ENCODE measurements at places on chromosomes 5 and 9.

GRCh38 chr5:123882319-123882964, 370.5 kb downstream of the CSNK1G3 start:
- no peak for DNase-seq

GRCh38 chr5:4520559-4520958, 619.6 kb upstream of the ADAMTS16 start:
- no peak for DNase-seq

GRCh38 chr9:20419533-20419932, 202.8 kb downstream of the MLLT3 start:
- DNase-seq = no peak

DNA sequence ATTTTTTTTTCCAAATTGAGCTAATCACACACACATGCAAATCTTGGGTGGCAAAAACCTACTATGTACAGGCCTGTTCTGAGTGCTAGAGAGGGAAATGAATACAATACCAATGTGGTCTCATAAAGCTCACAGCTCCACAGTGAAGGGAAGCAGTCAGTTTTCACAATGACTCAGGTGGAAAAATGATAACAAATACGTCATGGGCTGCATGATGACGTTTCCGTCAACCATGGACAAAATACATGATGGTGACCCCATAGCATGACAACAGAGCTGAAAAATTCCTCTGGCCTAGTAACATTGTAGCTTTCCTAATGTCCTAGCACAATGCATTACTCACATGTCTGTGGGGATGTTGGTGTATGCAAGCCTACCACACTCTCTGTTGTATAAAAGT, 252.5 kb downstream of the TRIM32 start:
- peak; percentile 6 for DNase-seq

- DNase-seq = no peak
These were observed 104.0 kb upstream of the SARDH start for GRCh38 chr9:133842174-133842573.

GRCh38 chr5:73591698-73592501, 26.4 kb downstream of the UTP15 start:
- DNase-seq = peak; percentile 47

DNA sequence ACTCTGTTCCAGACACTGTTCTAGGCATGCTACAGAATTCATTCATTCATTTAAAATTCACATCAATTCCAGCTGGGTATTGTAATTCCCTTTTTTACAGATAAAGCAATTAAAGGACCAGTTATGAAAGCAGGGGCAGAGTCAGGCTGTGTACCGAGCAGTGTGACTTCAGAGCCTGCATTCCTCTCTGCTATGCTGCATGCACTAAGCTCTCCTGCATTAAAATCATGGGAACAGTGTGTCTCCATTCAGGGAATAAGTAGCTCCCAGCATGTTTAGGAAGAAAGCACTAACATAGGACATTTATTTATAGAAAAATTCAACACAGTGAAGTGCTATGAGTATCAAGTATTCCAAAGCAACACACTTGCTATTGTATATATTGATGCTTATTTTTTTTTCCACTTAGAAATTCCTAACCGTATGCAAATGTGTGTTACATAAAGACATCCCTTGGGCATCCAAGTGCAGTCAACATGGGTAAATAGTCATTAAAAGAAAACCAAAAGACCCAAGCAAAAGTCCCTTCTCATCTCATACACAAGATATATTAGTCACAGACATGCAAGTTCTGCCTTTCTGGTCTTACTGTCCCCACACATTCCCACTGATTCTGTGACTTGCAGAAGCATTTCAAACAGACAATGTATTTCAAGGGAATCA, 173.7 kb downstream of the GABRB2 start:
- DNase-seq = peak; percentile 6

GRCh38 chr5:1536871-1537602, 13.3 kb upstream of the LPCAT1 start:
- DNase-seq = no peak

- DNase-seq = no peak
These were observed 83.4 kb downstream of the CYLC2 start for GRCh38 chr9:103078581-103078980.

GRCh38 chr5:35177783-35178182, 52.5 kb downstream of the PRLR start:
- no peak for DNase-seq

GRCh38 chr5:169954786-169955185, 25.5 kb downstream of the INSYN2B start:
- DNase-seq = no peak

DNA sequence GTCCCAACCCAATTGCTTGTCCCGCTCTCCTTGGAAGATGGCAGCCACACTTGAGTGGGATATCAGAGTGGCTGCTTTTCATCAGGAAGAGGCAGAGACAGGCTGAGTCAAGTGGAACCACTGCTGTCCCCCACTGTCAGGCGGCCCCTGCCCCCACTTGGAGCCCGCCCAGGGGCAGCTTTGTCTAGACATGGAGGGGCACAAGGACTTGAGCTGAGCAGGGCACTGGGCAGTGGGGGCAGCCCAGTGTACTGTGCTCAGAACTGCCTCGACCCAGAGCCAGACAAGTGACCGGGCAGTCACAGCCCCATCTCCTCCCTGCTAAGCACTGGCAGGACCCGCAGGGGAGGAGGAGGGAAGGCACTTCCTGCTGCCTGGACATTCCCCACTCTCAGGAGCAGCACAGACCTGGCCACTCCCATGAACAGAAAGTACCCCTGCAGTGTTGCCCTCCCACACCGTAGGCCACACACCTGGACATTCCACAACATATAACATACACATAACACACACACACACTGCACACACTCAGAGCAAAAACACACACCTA, 91.0 kb downstream of the MRPL36 start:
- DNase-seq = no peak

- no peak for DNase-seq
These were observed 118.3 kb upstream of the BOD1 start for GRCh38 chr5:173734716-173735115.

GRCh38 chr9:111740739-111741138, 54.0 kb downstream of the SHOC1 start:
- DNase-seq = no peak

GRCh38 chr9:89742660-89743059, 137.8 kb downstream of the GADD45G start:
- no peak for DNase-seq

GRCh38 chr5:151092762-151093161, 11.9 kb upstream of the TNIP1 start:
- peak; percentile 81 for DNase-seq

DNA sequence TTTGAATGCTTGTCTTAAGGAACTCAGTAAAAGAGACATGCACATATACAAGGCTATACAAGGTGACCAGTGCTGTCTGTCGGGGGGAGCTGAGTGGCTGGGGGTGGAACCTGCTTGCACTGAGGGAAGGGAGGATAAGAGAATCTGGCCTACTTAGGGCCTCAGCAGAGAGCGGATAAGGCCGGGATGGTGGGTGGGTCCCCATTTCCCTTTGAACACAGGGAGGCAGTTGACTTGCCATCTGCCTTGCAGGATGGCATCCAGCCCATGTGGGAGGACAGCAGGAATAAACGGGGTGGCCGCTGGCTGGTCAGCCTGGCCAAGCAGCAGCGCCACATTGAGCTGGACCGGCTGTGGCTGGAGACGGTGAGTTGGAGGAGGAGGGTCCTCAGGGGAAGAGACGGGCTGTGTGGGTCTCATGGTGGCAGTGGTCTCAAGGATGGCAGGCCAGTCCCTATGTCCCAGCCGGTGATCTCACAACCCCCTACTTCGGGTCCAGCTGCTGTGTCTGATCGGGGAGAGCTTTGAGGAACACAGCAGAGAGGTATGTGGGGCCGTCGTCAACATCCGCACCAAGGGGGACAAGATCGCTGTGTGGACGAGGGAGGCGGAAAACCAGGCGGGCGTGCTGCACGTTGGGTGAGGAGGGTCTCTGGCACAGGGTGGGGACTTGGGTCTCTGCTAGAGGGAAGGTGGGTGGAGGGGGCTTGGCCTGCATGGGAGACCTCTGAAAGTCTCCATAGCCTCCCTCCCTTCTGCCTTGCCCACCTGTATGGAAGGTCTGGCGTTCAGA, 2.2 kb upstream of the TSPAN17 start:
- DNase-seq = no peak

GRCh38 chr9:134381671-134382516, 55.6 kb downstream of the RXRA start:
- DNase-seq = peak; percentile 58

GRCh38 chr5:93039888-93040287, 541.1 kb downstream of the NR2F1-AS1 start:
- DNase-seq = no peak

DNA sequence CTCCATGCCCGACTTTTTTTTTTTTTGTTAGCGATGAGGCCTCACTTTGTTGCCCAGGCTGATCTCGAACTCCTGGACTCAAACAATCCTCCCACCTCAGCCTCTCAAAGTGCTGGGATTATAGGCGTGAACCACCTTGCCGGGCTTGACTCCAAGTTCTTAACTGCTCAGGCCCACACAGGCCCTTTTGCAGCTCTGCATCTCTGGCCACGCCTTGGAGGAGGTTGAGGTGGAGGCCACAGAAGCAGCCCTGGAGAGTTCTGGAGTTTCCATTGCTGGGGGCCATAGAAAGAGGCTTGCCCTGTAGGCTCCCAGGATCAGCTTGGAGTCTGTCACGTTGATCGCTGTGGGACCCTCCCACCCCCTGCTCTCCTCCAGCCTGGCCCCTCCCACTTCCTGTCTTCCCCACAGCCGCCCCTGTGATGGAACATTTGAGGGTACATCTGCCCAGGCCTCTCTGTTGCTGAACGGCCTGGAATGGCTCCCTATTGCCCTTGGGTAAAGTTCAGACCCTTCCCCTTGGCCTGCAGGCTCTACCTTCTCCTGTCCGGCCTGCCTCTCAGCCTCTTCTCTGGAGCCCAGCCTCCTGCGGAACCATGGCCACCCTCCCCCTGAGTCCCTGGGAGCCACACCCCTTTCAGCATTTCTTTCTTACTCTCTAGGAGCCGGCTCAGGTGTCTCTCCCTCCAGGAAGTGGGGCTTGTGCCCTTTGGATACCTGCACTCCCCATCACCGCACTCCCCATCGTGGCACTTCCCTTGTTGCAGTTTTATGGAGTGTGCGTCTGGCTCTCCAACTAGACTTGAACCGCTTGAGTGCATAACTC, 30.4 kb upstream of the IER5L start:
- no peak for DNase-seq

DNA sequence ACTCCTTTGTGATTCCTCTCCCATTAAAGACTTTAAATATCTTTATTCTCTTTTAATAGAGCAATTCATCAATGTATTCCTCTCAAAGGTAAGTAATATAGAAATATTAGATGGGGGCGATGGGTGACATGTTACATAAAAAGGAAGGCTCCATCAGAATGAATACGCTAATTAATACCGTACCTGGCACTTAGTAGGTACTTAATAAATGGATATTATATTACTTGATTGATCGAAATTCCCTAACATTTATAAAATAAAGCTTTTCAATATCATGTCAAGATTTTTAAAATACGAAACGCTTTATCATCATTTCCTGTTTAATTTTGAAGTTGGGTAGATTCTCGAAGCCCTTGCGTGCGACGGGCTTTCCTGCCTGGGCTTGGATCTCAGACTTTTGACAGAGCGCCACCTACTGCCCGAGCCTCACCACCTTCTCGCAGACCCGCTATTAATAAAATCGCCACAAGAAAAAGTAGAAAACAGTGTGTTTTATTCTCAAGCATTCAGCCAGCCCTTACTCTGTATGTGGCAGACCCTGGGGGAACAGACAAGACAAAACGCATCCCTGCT, 99.4 kb downstream of the C5orf15 start:
- DNase-seq = peak; percentile 90

DNA sequence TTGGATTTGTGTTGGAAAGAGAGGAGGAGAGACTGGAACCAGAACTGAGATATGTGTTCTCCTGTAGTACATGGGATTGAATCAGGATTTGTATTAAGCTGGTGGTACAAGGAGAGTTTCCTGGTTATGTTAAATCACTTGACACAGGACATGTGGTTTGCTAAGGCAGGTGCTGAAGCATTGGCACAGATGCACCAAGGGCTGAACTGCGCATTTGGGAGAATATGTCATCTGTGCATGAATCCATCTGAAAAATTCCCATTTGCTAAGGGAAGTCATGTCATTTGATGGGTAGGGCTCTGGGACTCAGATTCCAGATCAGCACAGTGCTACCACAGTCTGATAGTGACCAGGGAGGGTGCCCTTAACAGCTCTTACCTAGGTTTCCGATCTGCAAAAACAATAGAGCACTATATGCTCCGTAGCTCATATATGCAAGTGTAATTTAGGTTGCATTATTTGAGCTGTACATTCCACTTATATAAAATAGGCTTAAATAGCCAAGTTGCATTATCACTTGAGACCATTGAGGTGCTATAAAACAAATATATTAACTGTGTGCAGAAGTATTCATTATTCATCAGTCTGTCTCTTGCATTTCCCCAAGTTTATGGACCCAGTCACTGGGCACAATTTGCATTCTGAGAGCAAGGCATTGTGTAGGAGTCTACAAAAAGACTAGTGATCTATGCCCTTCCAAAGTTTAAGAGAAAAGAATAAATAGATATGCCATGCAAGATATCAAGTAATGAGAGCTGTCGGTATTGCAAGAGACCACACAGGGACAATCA, 55.2 kb downstream of the ADAMTS16 start:
- no peak for DNase-seq

- DNase-seq = no peak
These were observed 791.8 kb upstream of the C9orf72 start for GRCh38 chr9:28365020-28365640.

- peak; percentile 47 for DNase-seq
These were observed 55.3 kb downstream of the JAKMIP2 start for GRCh38 chr5:147727200-147727599.

DNA sequence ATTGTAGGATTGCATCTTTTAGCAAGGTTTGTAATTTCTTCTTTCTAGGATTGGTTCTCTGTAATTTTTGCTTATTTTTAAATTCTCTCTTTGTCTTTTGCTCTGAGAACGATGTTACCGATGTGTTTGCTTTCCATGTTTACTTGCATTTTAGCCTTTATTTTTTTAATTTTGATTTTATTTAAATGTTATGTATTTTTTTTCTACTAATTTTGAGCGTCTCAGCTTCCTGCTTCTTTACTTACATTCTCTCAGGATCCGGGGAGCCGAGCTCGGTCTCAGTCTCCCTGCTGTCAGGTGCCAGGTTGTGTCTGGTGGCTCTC, 20.9 kb downstream of the ANXA2R start:
- DNase-seq = no peak

DNA sequence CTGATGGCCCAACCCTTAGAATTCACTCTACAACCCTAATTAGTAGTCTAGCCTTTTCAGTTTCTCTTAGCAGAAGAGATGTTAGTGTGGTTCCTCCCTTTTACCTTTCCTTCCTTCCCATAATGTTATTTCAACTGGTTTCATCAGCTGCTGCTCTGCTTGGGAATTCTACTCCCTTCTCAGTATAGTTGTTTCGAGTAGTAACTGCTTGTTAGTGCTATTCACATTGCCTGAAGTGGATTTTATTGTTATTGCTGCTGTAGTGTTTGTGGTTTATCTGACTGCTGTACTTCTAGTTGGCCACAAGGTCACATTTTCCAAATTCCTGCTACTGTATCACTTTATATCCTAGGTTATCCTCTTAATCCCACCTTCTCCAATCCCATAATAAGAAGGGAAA, 29.7 kb downstream of the SMIM15 start:
- peak; percentile 57 for DNase-seq
